GM12864 (cell line): ENCODE measurements at places on chromosomes 2 and 18.

DNA sequence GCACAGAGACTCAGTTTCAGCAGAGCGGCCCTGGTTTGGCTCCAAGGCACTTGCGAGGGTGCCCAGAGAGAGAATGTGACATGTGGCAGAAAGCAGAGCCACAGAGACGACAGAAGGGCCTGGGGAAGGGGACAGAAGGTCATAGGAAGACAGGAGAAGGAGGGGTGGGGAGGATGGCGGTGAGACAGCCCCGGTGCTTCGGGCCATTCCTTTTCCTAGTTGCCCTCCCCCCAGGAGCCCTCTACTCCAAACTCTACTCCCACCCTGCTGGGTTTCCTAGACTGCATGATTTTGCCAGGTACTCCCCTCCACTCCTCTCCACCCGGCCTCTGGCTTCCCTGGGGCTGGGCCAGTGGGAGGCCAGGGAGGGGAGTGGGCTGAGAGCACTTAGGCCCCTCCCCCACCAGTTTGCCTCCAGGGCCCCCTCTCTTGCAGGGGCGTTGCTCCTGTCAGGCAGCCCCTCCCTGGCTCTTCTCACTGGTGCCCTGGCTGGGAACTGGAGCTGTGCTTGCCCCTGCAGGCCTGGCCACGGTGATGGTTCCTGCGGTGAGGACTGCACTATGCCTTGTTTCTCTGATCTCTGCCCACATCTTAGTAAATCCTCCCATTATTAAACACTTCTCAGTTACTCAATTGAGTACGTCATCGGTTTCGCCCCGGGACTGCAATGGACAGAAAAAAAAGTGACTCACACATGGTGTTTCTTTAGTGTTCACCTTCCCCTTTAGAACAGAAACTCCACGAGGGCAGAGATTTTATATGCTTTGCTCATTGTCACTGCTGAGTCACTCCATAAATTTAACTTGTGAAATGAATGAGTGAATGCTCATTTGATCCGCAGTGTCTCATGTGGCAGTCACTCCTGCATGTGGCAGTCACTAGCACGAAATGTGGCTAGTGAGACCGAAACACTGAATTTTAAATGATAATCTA is 58.7 kb upstream of the SP3 start:
- DNase-seq: no peak

- no peak for DNase-seq
These were observed 34.1 kb downstream of the STK17B start for GRCh38 chr2:196137271-196137670.

- DNase-seq: no peak
These were observed 101.0 kb upstream of the DNER start for GRCh38 chr2:229815342-229815741.

DNA sequence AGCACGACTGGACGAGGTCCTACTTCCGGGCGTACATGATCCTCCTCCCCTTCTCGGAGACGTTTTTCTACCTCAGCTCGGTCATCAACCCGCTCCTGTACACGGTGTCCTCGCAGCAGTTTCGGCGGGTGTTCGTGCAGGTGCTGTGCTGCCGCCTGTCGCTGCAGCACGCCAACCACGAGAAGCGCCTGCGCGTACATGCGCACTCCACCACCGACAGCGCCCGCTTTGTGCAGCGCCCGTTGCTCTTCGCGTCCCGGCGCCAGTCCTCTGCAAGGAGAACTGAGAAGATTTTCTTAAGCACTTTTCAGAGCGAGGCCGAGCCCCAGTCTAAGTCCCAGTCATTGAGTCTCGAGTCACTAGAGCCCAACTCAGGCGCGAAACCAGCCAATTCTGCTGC is 24.8 kb downstream of the LYPD1 start:
- DNase-seq: no peak

GRCh38 chr2:133158024-133158423 is 410.2 kb downstream of the NCKAP5 start:
- DNase-seq: no peak

GRCh38 chr18:53752781-53753367 is 471.6 kb downstream of the MBD2 start:
- DNase-seq: no peak

DNA sequence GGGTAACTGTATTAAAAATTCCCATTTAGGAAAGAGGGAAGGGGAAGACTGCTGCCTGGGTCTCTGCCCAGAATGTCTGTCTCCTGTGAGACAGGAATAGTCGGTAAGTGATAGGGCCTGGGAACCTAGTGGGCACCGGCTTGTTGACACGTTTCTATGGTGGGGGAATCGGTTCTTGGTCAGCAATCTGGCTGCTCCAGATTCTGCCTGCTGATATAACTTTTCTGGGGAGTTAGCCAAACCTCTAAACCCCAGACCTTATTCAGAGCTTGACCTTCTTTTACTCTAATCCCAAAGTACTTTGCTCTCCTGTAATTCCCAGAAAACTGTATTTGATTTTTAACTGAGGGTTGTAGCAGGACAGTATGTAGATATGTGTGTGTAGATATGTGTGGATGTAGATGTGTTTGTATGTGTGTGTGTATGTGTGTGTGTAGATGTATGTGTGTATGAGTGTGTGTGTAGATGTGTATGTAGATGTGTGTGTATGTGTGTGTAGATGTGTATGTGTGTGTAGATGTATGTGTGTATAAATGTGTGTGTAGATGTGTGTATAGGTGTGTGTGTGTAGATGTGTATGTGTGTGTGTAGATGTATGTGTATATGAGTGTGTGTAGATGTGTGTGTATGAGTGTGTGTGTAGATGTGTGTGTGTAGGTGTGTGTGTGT is 61.8 kb upstream of the TXNDC2 start:
- DNase-seq: no peak

- no peak for DNase-seq
These were observed 72.0 kb upstream of the NEUROD1 start for GRCh38 chr2:181752301-181752700.

GRCh38 chr18:63480915-63481314 is 4.2 kb downstream of the SERPINB5 start:
- no peak for DNase-seq

DNA sequence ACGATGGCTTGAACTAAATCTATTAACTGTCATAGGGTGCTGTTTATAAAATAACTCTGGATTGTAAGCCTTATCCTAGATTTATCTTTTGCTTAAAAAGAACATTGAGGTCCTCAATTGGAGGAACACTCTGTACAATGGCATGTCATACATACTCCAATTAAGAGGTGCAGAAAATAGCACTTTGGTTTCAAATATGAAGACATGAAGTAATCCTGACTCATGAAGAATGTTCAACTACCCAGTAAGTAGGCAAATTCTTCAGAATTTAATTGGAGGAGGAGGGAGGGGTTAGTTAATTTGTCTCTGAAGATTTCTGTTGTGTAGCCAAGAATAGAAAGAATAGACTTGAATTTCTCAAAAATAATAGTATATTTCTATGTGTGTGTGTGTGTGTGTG is 36.1 kb downstream of the DCC start:
- no peak for DNase-seq

DNA sequence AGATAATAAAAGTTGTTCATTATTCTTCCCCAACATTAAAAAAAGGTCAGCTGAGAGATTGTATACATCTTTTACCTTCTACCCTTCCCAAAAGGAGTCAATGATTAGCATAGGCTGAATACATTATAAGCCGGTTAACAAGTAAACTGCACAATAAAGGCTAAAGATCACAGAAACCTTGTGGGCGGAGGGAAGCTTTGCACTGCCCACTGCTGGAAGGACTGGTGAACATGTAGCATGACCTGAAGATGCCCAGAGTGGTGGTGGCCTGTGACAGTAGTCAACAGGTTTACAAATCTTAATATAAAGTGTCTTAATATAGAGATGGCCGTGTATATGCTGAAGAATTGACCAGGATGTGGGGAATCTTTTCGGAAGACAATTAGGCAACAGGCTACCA is 35.6 kb downstream of the ARL5A start:
- DNase-seq: no peak

DNA sequence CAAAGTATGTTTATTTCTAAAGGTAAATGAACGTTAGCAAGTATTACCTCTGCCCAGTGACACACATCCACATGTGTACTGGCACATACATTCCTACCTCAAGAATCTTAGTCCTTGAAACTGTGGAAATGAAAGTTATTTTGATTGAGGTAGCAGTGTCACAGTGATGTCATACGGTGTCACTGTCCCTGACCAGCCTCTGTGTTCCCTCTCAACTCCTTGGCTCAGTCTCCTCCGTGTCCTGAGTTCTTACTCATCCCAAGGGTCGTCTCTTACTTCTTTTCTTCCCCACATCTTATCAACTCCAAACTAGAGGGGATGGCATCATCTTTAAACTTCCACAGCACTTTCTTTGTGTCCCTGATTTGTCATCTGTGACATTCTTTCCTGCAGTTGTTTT is 3.3 kb downstream of the NCK2 start:
- no peak for DNase-seq

DNA sequence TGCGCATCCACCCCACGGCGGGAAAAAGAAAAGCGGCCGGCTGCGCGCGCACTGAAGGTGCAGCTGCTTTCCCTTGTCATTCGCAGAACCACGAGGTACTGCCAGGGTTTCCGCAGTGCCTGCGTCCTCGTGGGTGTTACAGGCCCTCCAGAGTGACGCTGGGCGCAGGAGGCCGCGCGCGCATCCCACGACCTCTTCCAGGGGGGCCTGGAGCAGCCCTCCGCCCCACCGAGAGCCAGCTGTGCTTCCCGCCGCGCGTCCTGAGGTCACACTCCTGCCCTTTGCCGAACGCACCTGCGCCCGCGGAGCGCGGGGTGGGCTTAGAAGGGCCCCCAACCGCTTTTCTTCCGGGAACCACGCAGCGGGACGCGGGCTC is 378 bp upstream of the IAH1 start:
- DNase-seq: no peak

DNA sequence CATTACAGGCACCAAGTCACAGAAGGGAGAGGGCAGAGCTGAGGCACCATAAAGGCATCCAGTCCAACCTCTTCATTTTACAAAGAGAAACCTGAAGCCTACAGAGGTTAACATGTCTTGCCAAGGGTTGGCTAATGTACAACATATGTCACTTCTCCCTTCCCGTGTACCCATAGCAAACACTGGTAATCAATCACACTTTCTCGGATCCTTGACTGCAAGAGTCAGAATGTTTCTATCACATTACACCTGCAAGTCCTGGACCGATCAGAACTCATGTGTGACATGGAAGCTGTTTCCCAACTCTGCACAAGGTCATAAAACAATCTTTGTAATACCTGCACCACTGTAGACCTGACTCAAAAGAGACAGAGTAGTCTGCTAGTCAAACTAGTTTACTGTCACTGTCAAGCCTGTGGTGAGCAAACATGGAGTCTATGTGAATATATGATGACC is 6.0 kb downstream of the ANKRD44 start:
- DNase-seq: no peak

DNA sequence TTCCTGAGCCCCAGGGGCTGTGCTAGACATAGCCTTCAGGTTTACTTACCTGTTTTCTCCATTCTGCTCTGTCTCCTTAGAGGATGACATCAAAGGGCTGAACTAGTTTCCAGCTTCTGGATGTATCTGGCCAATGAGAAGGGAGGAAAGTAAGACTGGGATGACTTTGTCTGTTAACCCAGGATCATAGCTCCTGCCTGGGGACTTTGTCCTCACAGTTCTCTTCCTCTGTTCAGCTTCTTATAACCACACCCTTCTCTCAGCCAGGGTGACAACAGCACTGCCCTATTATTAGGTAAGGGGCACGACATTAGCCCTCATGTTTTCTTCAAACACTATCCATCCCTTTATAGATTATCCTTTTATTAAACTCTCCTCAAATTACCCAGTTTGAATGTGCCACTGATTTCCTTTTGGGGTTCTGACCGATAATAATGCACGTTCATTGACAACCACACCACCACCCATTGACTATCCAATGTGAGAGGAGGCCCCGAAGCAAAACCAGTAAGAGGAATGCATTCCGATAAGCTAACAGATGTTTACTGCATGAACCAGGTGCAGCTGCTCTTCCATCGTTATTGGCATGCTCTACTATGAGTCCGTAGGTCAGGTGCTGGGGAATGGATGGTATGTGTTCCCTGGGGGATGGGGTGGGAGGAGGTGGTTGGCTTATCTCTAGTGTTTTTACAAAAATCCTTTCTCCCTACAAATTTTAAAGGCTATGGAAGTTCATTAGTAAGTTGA is 23.5 kb downstream of the TSN start:
- DNase-seq: no peak

DNA sequence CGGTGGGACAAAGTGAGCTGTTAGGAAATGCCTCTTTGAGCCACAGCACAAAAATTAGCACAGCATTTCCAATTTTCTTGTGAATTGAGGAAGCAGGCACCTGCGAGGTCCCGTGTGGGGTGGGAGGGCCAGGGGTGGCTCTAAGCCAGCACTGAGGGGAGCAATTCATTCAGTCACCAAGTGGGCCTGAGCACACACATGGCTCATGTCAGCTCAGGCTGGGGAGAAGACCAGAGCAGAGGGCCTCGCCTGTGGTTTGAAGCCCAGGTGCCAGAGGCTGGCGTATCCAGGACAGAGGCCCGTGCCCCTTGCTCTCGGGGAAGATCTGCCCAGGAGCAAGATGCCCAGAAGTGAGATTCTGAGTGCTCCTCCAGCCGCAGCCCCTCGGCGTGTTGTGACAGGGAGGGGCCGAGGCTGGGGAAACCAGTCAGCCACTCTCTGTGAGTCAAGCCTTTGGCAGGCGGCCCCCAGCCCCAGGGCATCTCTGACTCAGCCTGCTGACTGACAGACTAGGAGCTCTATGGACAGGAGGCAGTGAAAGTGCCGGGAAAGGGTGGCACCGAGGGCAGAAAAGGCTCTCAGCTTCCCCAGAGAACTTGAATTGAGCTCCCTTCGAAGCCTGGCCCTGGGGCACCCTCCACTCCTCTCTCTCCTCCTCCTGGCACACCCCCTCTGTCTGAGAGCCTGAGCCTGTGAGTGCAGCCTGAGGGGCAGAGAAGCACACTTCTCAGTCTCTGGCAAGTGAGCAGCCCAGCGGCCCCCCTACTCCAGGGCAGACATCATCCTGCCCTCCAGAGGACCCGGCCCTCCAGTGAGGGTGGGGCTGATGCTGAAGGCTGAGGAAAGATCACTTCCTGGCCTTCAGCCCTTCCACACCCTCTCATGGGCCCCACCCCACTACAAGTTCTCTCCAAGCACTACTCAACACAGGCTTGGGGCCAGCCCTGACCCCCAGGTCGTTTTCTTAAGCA is 32.3 kb downstream of the CYP26B1 start:
- no peak for DNase-seq

- DNase-seq: peak; percentile 34
These were observed 126.4 kb upstream of the MGAT5 start for GRCh38 chr2:134127496-134127895.

- DNase-seq: no peak
These were observed 32.7 kb upstream of the ASPRV1 start for GRCh38 chr2:69994166-69994565.

DNA sequence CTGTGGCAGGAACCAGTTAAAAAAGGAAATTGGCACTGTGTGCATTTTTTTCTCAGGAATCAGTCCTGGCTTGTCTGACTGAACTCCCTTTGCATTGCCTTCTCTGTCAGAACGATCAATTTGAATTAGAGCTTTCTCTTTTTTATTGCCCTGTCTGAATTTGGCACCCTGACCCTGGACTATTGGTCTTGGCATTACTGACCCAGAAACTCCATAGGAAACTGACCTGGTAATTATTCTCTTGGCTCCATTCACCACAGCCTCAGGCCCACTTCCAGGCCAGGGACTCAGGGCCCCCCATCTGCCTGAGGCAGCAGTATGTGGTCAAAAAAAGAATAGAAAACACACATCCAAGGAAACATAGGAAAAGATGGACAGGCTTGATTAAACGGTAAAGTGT is 32.0 kb upstream of the CCDC88A start:
- DNase-seq: no peak
